ENCODE measurements at places on chromosomes 16 and 17.

- DNase-seq: no peak
Observed at GRCh38 chr17:4596636-4597380, 12.5 kb downstream of the SMTNL2 start.

DNA sequence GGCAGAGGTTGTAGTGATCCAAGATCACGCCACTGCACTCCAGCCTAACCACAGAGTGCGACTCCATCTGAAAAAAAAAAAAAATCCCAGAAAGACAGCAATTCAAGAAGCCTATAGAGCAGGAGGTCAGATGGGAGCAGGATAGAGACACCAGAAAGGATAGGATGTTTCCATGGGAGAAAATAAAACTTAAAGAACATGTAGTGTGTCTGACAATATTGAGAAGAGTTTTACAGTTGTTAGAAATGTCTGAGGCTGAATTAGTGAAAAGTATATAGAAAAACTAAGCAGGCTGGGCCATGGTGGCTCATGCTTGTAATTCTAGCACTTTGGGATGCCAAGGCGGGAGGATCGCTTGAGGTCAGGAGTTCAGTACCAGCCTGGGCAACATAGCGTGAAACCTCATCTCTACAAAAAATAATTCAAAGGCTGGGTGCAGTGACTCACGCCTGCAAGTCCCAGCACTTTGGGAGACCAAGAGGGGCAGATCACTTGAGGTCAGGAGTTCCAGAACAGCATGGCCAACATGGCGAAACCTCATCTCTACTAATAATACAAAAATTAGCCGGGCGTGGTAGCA is 15.3 kb upstream of the TRIM37 start:
- no peak for DNase-seq

GRCh38 chr16:8110572-8111514 is 479.5 kb downstream of the TMEM114 start:
- no peak for DNase-seq

DNA sequence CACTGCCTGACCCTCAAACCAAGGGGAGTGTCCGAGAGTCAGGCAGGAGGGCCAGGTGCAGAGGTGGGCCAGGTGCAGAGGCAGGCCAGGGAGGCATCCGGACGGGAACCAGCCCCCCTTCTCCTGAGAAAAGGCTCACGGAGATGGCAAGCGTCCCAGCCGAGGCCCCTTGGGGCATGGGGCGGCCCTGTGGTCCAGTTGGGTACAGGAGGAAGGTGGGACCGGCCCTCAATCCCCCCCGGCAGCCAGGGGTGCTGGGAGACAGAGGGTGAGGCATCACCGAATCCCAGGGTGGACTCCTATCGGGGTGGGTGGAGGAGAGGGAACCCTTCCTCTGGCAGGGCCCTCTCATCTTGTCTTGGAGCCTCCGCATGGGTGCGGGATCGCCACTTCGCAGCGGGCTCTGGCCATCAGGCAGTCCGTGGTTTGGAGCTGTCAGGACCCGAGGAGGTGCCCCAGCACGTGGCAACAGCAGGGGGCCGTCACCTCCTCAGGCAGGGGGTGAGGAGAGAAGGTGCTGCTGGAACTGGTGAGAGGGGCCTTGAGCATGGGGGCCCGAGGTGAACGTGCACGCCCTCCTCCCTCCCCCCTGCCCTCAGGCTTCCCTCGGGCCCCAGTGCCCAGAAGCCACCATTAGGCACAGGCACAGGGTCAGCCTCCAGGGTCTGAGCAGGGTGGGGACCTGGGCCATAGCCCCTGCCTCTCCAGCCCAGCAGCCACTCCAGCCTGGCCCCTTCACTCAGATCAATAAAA is 38.7 kb upstream of the SLC38A10 start:
- DNase-seq: no peak

DNA sequence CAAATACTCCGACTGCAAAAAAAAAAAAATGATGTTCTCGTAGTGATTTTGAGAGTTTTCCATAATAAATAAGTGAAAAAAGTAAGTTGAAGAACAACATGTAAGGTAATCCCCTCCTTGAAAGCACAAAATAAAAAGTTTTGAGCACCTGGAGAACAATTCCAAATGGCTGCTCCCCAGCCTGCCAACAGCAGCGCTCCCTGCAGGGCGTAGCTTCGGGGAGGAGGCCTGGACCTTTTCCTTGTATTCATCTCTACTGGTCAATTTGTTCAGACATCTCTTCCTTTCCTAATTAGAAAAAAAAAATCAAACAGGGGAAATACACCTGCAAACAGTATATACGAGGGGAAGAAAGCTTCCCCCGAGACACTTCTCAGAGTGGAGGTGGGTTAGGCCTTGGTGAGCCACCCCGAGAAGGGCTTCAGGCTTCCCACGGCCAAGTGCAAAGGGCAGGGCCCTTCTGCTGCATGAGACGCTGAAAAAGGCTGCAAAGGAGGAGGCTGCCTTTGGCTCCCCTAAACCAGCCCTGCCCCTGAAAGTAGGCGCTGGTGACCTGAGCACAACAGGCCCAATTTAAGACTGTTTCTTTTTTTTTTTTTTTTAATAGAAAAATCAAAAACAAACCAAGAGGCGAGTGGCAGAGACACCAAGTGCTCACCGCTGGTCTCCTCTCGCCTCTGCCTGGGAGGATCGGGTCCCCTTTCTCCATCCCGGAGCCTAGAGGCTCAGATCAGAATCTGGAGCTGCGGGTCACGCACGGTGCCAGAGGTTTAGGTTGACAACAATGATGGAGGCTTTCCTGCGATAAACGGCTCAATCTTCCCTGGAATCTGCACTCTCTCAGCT is 193.1 kb upstream of the FOXF1 start:
- no peak for DNase-seq

DNA sequence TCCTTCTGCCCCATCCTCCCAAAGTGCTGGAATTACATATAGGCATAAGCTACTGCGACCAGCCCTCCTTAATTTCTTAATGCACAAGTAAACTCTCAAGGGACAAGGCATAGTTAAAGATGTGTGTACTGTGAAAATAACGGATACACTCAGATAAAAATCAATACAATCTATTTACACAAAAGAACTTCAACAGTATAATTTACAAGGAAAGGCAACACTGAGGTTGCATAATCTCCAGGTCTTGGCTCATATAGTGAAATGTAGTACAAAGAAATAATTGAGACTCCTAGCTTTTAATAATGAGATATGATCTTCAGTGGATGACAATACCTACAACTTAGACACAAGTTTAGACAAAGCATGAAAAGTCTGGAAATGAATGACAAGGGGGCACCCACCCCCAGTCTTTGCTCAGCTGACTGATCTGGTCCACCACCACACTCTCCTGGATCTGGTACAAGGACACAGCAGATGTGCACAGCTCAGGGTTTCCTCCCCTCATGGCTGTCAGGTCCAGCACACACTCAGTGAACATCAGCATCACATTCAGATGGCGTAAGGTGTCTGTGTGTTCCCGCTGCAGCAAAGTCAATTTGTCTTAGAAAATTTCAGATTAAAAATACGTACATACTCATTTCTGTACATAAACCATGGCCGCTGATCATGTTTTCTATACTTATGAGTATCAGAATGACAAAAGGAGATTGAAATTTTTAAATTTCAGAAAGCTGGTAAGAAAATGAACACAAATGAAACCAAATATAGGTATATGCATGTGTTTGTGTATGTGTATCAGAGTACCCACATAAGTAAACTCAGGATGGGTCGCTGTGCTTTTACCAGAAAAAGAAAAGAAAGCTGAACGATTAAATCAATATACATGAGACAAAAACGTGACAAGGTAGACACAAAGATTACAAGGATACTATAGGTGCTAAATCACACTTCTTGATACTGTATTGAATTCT is 33.7 kb upstream of the ALDH3A1 start:
- DNase-seq: no peak

DNA sequence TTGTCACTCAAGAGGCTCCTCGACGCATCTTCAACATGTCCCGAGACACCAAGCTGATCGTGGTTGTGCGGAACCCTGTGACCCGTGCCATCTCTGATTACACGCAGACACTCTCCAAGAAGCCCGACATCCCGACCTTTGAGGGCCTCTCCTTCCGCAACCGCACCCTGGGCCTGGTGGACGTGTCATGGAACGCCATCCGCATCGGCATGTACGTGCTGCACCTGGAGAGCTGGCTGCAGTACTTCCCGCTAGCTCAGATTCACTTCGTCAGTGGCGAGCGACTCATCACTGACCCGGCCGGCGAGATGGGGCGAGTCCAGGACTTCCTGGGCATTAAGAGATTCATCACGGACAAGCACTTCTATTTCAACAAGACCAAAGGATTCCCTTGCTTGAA is 101.0 kb downstream of the HS3ST2 start:
- DNase-seq: no peak

- DNase-seq: peak; percentile 21
Observed at GRCh38 chr16:67034487-67034886, 5.5 kb downstream of the CBFB start.

- peak; percentile 61 for DNase-seq
Observed at GRCh38 chr17:74199306-74200092, 4.0 kb upstream of the RPL38 start.

DNA sequence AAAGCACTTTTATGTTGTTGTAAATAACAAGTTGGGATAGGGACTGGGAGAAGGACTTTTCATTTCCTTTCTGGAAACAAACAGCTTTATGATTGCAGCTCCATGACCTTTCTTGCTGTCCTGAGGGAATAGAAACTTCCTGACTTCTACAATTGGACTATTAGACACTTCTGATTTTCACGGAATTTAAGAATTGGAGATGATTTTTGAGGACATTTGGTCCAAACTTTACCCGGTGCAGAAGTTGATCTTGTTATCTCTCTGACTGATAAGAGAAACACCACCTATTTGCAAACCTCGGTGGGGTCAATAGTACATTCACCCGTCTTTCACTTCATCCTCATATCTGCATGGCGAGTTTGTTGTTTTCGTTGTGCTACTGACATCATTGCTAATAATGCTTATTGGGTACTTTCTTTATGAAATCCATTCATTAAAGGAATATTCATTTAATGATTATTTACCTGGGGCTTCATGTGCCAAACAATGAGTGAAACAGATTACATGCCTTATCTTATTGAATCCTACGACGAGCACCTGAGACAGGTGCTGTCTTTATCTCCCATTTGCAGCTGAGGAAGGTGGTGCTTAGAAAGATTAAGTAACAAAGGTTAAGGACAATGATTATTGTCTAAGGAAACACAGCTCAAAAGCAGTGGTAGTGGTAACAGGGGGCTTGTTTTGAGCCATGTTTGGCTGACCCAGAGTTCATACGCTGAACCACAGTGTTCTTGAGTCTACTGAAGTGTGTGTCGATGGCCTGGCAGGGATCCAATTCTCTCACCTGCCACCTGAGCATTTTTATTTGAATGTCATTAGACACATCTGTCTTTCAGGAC is 176.9 kb upstream of the FAM20A start:
- no peak for DNase-seq

GRCh38 chr17:68462381-68463210 is 5.3 kb upstream of the WIPI1 start:
- peak; percentile 88 for DNase-seq

GRCh38 chr16:67943256-67943618 is 683 bp downstream of the LCAT start:
- no peak for DNase-seq

DNA sequence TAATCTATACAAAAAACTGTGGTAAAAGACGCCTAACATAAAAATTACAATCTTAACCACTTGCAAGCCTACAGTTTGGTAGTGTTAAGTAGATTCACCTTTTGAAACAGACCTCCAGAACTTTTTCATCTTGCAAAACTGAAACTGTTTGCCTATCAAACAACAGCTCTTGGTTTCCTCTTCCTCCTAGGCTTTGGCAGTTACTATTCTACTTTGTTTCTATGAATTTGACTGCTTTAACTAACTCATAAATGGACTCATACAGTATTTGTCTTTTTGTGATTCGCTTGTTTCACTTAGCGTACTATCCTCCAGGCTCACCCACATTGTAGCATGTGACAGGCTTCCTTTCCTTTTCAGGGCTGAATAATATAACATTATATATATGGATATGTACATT is 97.0 kb downstream of the PRKCA start:
- no peak for DNase-seq

GRCh38 chr16:47905771-47906170 is 250.0 kb downstream of the ABCC12 start:
- no peak for DNase-seq

- no peak for DNase-seq
Observed at GRCh38 chr16:2337431-2338296, 2.9 kb downstream of the ABCA3 start.

DNA sequence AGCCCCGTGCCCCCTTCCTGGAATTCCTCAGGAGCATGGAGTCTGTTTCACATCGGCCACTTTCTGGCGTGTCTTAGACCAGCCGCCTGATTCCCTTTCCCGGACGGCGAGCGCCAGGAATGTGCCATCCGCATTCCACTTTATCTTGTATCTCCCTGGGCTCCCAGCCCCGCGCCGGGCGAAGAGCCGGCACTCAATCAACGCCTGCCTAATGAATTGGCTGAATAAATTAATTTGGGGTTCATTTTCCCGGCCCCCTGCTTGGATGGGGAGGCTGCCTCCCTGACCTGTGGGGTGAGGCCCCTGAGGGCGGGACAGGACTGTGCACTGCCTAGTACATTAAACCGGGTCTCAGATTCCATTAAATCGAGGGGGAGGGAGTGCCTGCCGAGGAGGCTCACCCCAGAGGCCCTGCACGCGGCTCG is 282.3 kb upstream of the TNRC6C start:
- no peak for DNase-seq

GRCh38 chr17:1649844-1650501 is at the start of gene RILP:
Gene RILP (minus strand): TSS chr17:1649866. CDS start chr17:1649804, 62 bp downstream.
- peak; percentile 72 for DNase-seq

DNA sequence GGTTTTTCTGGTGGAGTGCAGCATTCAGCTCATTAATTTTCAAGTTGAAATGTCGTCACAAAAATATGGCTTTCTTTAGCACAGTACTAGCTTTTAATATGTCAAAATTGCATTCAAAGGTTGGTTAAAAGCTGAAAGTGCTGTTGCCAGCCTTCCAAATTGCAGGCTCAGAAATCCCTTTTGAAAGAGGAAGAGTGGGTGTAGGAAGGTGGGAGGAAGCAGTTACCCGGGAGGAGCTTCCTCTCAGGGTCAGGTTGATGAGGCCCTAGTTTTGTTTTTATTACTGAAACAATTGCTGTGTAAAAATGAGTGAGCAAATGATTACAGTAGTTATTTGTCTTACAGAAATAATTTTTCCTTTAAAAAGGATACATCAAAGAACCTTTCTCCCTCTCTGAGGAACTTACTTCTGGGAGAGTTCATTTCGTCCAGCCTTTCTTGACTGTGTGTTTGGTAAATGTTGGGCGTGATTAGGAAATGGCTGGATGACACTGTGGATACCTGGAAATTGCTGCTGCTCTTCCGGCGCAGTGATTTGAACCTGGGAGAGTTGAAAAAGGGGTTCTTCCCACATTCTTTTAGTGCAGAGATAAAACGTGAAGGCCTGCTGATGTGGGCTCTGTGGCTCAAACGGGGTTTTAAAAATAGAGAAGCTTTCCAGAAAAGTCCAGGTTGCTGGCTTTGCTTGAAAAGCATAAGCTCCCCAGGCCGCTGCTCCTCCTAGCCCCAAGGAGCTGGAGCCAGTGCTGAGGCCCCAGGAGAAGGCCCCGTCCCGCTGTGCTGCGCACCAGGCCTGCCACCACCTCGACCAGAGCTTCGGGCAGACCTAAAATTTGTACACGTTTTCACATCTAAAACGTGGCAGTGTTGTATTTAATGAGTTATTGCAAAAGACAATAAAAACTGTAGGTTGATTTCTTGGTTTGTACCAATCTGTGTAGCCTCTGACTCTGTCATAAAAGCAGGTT is 41.7 kb downstream of the SEC14L1 start:
- DNase-seq: no peak

Data from RKO (cell line).